ENCODE measurements at places on chromosomes 4 and X.

DNA sequence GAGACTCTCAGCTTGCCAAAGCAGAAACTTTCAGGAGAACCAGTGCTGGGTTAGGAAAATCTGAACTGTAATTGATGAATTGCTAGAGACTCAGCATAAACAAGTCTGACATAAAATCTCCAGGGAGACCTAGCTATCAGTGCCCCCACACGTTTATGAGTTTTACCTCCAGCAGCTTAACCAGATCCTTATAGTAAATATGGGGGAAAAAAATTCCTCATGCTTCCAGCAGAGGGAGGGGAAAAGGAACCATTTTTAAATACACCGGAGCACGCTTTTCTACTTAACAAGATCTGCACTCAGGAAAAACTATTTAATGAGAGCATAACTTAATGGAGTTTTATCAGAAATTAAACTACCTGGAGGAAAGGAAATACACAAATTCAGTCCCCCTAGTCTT is 1040.7 kb upstream of the INTU start:
- DNase-seq: no peak

DNA sequence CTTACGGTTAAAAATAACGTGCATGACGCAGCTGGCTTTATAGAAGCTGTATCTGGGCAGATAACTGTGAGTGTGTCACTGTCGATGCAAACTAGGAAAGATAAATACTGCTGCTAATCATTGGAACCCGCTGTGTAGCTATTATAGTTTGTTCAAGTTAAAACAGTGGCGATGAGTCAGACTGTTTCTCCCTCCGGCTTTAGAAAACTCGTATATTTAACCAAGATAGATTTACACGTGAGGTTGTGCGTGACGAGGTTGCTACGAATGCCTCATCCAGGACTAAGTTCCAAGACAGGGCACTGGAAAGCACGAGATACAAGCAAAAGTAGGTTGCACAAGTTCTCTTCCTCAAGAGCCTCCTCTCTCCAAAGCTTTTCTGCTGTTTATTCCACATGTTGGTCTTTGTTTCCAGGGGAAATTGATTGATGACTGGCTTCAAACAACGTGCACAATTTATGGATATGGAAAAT is 270.7 kb downstream of the FBXW7 start:
- DNase-seq: no peak

DNA sequence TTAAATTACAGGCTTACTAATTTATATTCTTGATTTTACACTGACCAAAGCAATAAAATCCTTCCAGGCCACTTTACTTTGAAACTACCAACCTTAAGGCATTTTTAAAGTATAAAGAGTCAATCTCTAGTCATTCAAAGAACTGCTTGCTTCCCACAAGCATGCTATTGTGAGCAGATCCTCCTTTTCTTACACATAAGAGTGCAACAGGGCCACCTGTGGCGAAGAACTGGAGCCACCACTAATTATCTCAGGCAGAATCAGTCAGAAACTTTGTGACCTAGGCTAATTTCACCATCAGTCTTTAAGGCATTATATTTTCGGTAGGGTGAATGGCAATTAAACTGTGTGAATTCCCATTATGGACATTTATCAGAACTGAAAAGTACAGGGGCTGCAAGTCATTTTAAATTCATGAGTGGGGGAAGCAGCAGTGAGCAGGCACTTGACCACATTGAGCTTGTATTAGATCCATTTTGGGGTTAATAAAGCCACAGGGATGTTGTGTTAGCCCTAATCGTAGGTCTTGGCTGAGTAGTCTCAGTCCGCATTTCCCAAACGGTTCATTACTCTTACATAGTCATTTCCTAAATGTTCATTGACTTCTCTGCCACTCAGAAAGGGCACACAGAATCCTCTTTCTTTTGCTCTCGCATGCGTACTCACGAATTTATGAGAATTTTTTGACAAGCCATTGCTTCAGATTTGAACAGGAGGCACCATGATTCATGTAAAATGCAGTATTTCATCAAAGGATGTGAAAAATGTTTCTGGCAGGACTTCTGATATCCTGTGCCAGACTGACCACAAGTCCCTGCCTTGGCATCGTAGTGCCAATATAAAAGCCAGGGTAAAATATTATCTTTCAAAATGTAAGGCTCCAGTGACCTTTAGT is 39.8 kb downstream of the NPY2R start:
- DNase-seq: no peak

DNA sequence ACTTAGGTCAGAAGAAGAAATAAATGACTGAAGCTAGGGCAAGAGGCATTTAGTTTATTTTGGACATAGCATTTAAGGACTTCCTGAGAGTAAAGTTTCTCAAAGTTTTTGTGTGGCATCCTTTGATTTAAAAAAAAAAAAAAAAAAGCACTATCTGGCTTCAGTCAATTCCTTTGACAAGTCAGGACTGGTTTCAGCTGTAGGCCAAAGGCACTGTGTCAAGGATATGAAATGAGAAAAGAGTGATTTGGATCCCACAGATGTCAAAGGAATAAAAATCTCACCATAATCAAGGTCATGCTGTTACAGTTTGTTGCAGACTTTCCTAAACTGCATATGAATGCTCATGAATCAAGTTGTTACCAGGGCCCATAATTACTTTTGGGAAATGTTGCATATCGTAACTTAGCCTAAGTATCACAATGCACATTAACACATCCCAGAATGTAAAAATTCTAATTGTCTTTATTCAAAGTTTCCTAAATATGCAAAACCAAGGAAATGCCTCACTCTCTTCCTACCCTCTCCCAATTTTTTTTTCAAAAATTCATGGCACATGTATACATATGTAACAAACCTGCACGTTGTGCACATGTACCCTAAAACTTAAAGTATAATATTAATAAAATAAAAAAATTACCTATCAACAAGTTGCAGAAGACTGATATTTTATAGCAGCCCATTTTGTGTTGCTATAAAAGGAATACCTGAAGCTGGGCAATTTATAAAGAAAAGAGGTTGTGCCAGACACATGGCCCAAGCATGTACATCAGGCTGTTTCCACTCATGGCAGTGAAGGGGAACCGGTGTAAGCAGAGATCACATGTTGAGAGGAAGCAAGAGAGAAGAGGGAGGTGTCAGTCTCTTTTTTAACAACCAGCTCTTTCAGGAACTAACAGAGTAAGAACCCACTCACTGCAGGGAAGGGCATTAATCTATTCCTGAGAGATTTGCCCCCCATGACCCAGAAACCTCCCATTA is 33.7 kb upstream of the ADAMTS3 start:
- no peak for DNase-seq

- DNase-seq: no peak
Measured at GRCh38 chrX:50723006-50723405, 91.0 kb downstream of the SHROOM4 start.
